ENCODE measurements at places on chromosomes 6 and 20.

- no peak for DNase-seq
These were observed 606.5 kb downstream of the HACE1 start for GRCh38 chr6:104253236-104253635.

DNA sequence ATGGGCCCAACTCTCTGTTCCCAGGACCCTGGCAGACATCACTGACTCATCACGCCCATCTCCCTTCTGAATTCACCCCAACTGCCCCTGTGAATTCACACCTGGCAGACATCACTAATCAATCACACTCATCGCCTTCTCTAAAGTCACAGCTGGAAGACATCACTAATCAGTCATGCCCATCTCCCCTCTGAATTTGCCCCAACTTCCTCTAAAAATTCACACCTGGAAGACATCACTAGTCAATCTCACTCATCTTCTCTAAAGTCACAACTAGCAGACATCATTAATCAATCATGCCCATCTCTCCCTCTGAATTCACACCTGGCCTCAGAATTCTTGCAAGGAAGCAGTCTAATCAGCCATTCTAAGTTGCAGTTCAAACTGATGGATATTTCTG lies 111.1 kb downstream of the FOXA2 start:
- no peak for DNase-seq

GRCh38 chr6:138576313-138576712 lies 77.0 kb upstream of the NHSL1 start:
- DNase-seq, result no peak

DNA sequence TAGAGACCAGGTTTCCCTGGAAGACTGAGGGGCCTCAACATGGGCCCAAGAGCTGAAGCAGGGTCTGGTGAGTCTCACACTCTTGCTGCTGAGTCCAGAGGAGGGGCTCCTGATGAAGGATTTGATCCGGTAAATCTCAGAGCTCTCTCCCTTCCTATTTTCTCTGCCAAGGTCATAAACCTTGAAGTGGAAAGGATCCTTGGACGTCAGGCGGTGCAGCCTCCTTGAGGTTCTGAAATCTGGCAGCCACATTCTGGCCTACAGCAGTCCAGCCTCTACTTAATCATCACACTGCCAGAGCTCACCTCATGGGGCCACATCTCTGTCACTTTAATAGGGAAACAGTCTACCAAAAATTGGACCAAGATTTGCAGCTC lies 24.0 kb downstream of the ACSS1 start:
- no peak for DNase-seq

DNA sequence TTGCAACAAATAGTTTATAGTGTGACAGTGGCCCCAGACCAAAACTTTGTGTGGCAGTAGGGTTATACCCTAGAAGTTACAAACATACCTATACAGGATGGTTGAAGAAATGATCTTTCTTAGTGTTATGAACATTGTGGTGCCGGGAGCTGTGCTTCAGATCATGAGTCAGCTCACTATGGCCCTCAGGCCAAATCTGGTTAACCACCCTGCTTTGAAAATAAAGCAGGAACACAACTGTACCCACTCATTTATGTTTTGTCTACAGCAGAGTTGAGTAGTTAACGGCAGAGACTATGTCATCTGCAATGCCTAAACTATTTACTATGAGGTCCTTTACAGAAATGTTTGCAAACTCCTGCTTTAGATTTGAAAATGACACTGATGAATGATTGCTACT lies 24.3 kb downstream of the AKAP7 start:
- DNase-seq, result no peak

- DNase-seq, result no peak
These were observed 332 bp downstream of the GRIK2 start for GRCh38 chr6:101393829-101394251.

All from stimulated activated CD4-positive, alpha-beta T cell treated with anti-CD3 and anti-CD28 coated beads, Interleukin-12 subunit alpha, Interleukin-12 subunit beta, amount 100 ng/mL, for 48 hours (primary cell).